Right ventricle myocardium superior (tissue), 1 donor: ENCODE measurements at places on chromosomes 13 and 19. TPM values are rescaled to one million over a fixed set of nuclear protein-coding genes. Genes with fewer than 3 reads are reported as not detected.

- DNase-seq: no peak
These were observed 20.3 kb downstream of the RDH8 start for GRCh38 chr19:10033614-10034013.

- DNase-seq: no peak
These were observed 932.5 kb upstream of the MIR17HG start for GRCh38 chr13:90414691-90415596.

NDUFS7 gene
- total RNA-seq: 461 TPM

- DNase-seq: peak; percentile 92
These were observed 2.4 kb downstream of the GDF15 start for GRCh38 chr19:18388100-18388959.

UPK1A gene
- not detected for total RNA-seq

DNA sequence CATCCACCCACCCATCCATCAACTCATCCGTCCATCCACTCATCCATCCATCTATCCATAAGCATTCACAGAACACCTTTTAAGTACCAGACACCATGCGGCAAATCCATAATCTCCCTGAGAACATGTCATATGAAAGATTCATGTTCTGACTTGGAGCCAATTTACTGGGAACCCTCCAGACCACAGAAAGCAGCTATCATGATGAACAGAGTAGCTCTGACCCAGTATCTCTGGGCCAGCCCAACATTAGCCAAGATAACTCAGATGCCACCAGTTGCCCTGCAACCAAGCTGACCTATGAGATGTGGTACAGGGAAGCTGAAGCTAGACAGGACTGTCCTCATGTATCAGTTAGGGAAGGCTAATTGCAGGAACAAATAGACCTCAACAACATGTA is 51.3 kb downstream of the ALOX5AP start:
- no peak for DNase-seq

GRCh38 chr13:106318941-106319411 is 216.5 kb downstream of the EFNB2 start:
- DNase-seq: no peak

GRCh38 chr13:99342723-99343315 is 35.6 kb upstream of the GPR183 start:
- no peak for DNase-seq

DNA sequence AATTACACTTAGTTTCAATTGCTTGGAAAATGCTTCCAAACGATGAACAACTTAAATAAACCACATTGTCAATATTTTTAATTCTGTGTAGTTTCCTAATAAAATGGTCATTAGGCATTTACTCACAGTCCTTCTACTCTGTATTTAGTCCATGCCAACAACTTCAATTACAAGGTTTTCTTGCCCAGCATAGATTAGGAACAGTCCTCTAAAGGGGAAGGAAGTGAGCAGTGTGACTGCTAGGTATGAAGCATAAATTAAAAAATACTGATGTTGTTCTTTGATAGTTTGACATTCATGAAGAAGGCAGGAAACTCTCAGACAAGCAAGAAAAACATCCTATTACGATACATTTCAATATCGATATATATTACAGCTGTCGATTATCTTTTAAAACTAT is 716.0 kb upstream of the PCDH9 start:
- DNase-seq: no peak

FPR2 gene
- 0.59 TPM for total RNA-seq

DNA sequence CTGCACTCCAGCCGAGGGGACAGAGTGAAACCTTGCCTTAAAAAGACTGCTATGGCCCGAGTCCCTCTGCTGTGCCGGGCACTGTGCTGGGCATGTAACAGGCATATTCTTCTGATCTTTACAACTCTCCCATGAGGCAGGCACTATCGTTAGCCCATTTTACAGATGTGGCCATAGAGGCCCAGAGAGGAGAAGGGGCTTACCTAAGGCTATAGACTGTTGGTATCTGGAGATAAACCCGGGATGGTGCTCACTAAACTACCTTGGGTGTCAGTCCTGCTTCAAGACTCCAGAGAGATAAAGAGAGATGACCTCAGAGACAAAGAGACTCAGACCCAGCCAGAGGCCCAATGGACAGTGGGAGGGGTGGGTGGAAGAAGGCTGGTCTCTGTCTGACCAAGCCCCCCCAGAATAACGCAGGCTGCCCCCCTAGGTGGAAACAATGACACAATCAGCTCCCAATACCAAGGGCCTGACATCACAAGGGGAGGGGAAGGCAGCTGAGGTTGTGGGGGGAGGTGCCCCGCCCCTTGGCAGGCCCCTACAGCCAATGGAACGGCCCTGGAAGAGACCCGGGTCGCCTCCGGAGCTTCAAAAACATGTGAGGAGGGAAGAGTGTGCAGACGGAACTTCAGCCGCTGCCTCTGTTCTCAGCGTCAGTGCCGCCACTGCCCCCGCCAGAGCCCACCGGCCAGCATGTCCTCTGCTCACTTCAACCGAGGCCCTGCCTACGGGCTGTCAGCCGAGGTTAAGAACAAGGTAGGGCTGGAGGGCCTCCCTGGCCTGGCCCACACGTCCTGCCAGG is at the start of gene CNN1:
Gene CNN1 (plus strand): TSS at position 620 of the 805 bp plus-strand sequence. CDS start 77 bp downstream, at position 697.
- DNase-seq: peak; percentile 73

GRCh38 chr19:45919678-45920077 is 5.1 kb upstream of the NANOS2 start:
- no peak for DNase-seq

HPN gene
- total RNA-seq: 5.6 TPM

DNA sequence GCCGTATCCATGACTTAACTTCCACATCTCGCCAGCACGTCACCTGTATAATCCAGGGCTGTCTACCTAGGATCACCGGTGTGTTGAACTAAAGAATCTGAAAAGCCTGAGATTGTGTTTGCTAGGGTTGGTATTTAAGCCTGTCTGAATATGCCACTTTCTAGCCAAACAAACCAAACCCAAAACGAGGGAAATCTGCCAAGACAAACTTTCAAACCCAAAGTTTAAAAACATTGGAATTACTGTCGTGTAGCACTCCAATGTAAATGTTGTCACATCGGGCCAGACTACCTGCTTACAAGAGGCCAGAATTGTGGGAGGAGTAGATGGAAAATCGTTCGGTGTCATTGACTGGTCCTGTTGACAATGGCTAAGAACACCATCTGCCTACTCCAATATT is 747.8 kb downstream of the EFNB2 start:
- no peak for DNase-seq

GRCh38 chr13:102190930-102191329 is 210.9 kb downstream of the FGF14 start:
- DNase-seq: no peak

CARS2 gene
- total RNA-seq: 55.3 TPM

GRCh38 chr13:108950333-108951010 is 321.1 kb downstream of the MYO16 start:
- DNase-seq: no peak
